A549 treated with CORT108297 at 1 μM for 4 hours (cell line): ENCODE measurements at places on chromosomes 1 and 21. TPM values are rescaled to one million over a fixed set of nuclear protein-coding genes. Genes with fewer than 3 reads are reported as not detected.

VASH2 gene
- total RNA-seq, result 2.8 to 4.0 TPM (median 3.7 TPM) in 5 replicates

APCS gene
- not detected in 5 replicates for total RNA-seq

GNG4 gene
- 13.0 to 17.5 TPM (median 15.4 TPM) in 5 replicates for total RNA-seq

LGALS8 gene
- 30.5 to 46.3 TPM (median 34.0 TPM) in 5 replicates for total RNA-seq

SUSD4 gene
- 0.47 to 0.73 TPM (median 0.60 TPM) in 5 replicates for total RNA-seq

CFAP141 gene
- total RNA-seq, result 0.29 TPM in 1 of 5 replicates, not detected in the others

IFI44 gene
- 0.36 to 1.6 TPM (median 0.52 TPM) in 5 replicates for total RNA-seq

RPTN gene
- not detected in 5 replicates for total RNA-seq

CD84 gene
- not detected in 5 replicates for total RNA-seq

CRB1 gene
- not detected in 5 replicates for total RNA-seq

BMP8B gene
- total RNA-seq, result 3.5 to 4.9 TPM (median 4.5 TPM) in 5 replicates

SHE gene
- total RNA-seq, result 0.05 to 0.19 TPM (median 0.06 TPM) in 5 replicates

HSD3B1 gene
- not detected in 5 replicates for total RNA-seq

KIF2C gene
- 36.6 to 45.4 TPM (median 41.6 TPM) in 5 replicates for total RNA-seq

IL23R gene
- not detected in 5 replicates for total RNA-seq

ACOT11 gene
- total RNA-seq, result 1.8 to 2.7 TPM (median 2.3 TPM) in 5 replicates

TNNT2 gene
- 0.10 TPM in 1 of 5 replicates, not detected in the others for total RNA-seq

COL11A1 gene
- 1.8 to 3.6 TPM (median 2.8 TPM) in 5 replicates for total RNA-seq

EPHA10 gene
- total RNA-seq, result 0.63 to 0.91 TPM (median 0.83 TPM) in 5 replicates

PLA2G5 gene
- total RNA-seq, result not detected in 5 replicates

CA6 gene
- not detected in 5 replicates for total RNA-seq

KCNE1 gene
- total RNA-seq, result 0.05 TPM in 1 of 5 replicates, not detected in the others

HFM1 gene
- 0.02 to 0.09 TPM (median 0.05 TPM) in 3 of 5 replicates, not detected in the others for total RNA-seq

MAP3K7CL gene
- 1.5 to 2.2 TPM (median 1.8 TPM) in 5 replicates for total RNA-seq

GBP6 gene
- not detected in 5 replicates for total RNA-seq

FNDC5 gene
- 0.42 to 0.77 TPM (median 0.57 TPM) in 5 replicates for total RNA-seq

PPFIA4 gene
- total RNA-seq, result 0.33 to 0.52 TPM (median 0.44 TPM) in 5 replicates

KRTAP20-4 gene
- total RNA-seq, result not detected in 5 replicates

SMCP gene
- not detected in 5 replicates for total RNA-seq

CELA3A gene
- not detected in 5 replicates for total RNA-seq

S100A12 gene
- total RNA-seq, result not detected in 5 replicates

RHOU gene
- 4.4 to 7.2 TPM (median 6.2 TPM) in 5 replicates for total RNA-seq

RBP7 gene
- total RNA-seq, result 5.2 to 6.5 TPM (median 6.0 TPM) in 5 replicates

MARK1 gene
- 0.08 to 1.3 TPM (median 0.12 TPM) in 5 replicates for total RNA-seq
